ENCODE measurements at places on chromosomes 3 and 15.
A peak's percentile ranks its signal among the peaks of the same experiment; 100 is the strongest.

- DNase-seq, result peak; percentile 45
Observed at GRCh38 chr15:67745073-67746006, 80.0 kb upstream of the SKOR1 start.

- no peak for DNase-seq
Observed at GRCh38 chr3:42780398-42780797, 7.3 kb upstream of the CCDC13 start.

DNA sequence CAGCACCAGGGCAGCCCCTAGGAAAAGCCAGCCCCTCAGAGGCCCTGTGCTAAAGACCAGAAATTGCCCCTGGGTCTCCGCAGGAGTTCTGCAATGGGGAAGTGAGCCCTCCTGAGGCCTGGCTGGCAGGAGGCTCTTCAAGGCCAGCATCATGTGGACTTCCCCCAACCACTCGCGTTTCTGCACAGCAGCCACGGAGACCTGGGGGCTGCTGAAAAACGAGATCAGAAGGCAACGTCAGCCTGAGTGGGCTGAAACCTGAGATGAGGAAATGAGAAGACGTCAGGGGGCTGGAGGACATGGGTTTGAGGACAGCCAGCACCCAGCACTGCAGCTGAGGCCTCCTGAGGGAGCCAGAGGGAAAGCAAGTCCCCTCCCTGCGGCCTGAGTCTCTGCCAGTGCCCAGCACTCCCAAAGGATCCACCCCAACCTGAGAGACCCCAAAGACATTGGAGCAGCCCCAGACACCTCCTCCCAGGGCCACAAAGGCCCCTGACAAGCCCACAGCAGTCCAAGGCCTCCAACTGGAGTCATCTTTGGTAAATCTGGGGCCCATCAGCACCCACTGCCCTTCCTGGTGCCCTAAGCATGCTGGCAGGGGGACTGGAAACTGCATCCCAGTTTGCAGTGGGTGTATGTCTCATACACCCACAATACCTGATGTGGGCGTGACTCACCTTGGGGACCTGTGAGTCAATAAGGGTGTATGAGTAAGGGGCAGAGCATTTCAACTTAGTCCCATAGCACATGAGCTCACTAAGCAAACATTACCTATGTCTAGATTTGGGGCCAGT lies 29.2 kb upstream of the CYP11A1 start:
- peak; percentile 89 for DNase-seq

DNA sequence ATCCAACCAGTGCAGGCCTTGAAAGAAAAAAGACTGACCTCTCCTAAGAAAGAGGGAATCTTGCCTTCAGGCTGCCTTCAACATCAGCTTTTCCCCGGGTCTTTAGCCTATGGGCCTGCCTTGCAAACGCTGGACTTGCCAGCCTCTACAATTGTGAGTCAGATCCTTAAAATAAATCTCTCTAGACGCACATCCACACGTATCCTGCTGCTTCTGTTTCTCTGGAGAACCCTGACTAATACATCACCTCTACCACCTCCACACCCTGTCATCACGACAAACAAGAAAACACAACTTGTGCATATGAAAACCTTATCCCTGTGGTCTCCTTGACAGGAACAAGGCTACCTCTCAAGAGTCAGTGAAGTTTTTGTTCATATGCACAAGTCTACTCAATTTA lies 11.8 kb downstream of the CYFIP1 start:
- peak; percentile 97 for DNase-seq

DNA sequence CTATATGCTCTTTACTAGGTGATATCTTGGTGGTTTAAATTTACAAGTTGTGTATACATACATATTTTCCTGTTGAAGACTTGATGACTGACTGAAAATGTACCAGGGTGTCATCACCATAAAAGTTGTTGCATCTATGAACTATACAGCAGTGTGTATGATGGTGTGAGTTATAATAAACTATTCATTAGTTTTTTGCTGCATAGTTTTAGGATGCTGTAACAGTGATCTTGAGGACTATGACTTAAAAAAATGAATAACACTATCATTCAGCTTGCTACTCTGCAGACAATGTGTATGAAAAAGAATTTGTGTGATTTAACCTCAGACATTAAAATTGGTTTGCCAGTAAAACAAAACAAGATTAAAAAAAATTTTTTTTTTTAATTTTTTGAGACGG lies 49.0 kb downstream of the UBE2E2 start:
- peak; percentile 21 for DNase-seq

GRCh38 chr3:103813955-103814354 lies 1379.1 kb downstream of the ZPLD1 start:
- DNase-seq, result no peak

GRCh38 chr3:195582947-195583346 lies 793 bp downstream of the APOD start:
- DNase-seq, result no peak

- peak; percentile 83 for DNase-seq
Observed at GRCh38 chr15:60390871-60391501, 6.8 kb downstream of the ANXA2 start.

- no peak for DNase-seq
Observed at GRCh38 chr3:9797196-9797945, 4.5 kb downstream of the ARPC4 start.

GRCh38 chr15:40894681-40895448 lies 615 bp downstream of the VPS18 start:
- DNase-seq, result peak; percentile 82

- DNase-seq, result no peak
Observed at GRCh38 chr3:94317017-94317416, 254.2 kb downstream of the NSUN3 start.

Measured in IMR-90 (cell line).